Fibroblast of skin of left quadriceps (primary cell): ENCODE measurements at places on chromosomes 11 and 22.
A peak's percentile ranks its signal among the peaks of the same experiment; 100 is the strongest.

DNA sequence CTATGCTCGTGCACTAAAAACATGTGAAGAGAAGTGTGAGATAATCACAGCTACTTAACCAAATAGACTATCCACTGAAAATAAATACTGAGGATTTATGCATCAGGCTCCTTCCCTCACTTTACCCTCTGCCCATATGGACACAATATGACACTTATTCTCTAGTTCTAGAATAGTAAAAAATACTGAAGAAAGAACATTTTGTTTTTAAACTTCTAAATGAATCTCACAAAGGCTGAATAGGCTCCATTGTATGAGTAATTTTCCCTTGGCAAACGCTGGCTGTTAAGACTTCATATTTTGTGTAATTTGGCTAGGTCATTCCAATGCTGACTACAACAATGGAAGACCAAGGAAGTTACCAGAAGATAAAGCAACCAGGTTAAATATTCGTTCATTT, 9.9 kb downstream of the HPS5 start:
- no peak for DNase-seq

- no peak for DNase-seq
These were observed 160.0 kb downstream of the ST3GAL4 start for GRCh38 chr11:126515501-126515900.

- DNase-seq: no peak
These were observed 26.9 kb upstream of the ANO5 start for GRCh38 chr11:22165759-22166513.

DNA sequence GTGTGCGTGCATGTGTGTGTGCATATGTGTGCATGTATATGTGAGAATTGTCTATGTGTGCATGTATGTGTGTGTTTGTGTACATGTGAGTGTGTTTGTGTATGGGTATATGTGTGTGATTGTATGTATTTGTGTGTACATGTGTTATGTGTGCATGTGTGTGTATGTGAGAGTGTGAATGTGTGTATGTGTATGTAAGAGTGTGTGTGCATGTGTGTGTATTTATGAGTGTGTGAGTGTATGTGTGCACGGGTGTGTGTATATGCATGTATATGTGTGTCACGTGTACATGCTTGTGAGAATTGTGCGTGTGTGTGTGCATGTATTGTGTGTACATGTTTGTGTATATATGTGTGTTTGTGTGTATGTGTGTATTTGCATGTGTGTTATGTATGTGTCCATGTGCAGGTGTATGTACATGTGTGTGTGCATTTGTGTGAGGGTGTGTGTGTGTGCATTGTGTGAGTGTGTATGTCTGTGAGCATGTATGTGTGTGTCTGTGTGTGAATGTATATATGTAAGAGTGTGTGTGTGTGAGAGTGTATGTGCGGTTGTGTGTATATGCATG, 16.0 kb downstream of the MB start:
- no peak for DNase-seq

GRCh38 chr11:70762810-70763209, 364.5 kb downstream of the CTTN start:
- no peak for DNase-seq

- no peak for DNase-seq
These were observed 2.2 kb downstream of the PHLDB1 start for GRCh38 chr11:118609380-118610224.

DNA sequence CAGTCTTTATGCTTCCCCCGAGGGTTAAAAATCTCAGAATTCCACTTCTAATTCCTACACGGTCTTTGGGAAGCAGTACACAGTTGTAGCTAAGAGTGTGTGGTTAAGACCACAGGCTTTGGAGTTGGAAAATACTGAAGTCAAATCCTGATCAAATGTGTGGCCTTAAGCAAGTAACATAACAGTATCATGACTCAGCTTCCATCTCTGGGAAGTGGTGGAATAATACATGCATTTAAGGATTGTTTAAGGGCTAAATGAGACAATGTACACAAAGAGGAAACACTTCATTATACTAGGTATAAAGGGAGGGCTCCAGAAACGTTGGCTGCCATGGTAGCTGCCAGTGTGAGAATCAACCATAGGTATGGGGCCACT, 71.5 kb downstream of the FAT3 start:
- DNase-seq: peak; percentile 73

- no peak for DNase-seq
These were observed 379.8 kb downstream of the BRD1 start for GRCh38 chr22:49447837-49448236.

- no peak for DNase-seq
These were observed 898 bp downstream of the ZNF215 start for GRCh38 chr11:6927030-6927617.

DNA sequence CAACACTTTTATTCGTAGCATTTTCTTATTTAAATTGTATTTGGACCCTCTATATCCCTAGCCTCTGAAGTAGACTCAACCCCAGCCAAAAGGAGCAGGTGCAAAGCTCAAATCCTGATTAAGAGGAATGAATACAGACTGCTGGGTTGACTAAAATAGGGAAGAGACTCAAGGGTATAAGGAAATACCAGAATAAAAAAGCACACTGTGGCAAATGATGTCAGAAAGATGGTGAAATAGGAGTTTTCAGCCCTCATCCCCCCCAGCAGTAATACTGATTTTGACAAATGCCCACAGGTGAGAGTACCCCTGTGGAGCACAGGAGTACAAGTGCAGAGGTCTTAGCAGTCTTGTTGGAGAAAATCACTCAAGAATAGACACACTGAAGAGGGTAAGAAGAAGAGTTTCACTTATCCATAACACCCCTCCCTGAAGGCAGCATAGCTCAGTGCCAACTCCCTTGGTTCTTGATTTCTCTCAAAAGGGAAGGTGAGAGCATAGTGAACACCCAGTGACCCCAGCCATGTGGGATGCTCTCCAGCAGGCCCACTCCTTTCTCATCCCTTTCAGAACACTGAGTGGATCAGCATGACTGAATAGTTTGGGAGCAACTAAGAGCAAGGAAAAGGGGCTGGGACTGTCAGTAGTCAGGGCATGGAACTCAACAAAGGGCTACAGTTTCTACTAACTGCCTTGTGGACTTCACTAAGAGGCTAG, 71.7 kb downstream of the TBC1D22A start:
- no peak for DNase-seq

DNA sequence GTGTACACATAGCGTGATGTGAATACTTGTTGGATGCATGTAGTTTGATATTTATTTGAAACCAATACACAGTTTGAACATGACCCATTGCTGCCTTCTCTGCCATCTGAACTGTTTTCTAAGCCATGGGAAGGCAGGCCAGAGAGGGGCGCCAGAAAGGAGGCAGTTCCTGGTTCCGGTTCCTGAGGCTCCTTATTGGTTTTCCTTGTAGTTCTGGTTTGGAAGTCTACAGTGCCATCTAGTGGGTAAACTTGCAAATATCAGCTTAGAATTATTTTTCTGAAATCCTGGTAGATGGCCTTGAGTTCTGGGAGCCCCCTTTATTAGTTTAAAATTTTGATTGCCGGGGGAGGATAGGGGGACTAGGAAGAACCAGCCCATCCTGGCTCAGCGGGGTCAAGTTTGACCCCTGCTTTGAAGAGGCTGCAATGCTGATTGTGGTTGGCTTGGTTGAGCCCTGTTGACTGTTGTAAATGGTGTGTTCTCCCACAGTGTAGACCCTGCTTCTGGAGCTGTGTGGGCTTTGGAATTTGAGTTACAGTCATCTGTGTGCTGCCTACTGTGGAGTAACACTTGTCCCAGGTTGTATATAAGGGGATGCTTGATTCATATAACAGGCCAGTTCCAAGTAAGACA, 48.4 kb downstream of the GRAMD1B start:
- peak; percentile 68 for DNase-seq

- DNase-seq: peak; percentile 24
These were observed 811.1 kb upstream of the RAG2 start for GRCh38 chr11:37409124-37409523.

DNA sequence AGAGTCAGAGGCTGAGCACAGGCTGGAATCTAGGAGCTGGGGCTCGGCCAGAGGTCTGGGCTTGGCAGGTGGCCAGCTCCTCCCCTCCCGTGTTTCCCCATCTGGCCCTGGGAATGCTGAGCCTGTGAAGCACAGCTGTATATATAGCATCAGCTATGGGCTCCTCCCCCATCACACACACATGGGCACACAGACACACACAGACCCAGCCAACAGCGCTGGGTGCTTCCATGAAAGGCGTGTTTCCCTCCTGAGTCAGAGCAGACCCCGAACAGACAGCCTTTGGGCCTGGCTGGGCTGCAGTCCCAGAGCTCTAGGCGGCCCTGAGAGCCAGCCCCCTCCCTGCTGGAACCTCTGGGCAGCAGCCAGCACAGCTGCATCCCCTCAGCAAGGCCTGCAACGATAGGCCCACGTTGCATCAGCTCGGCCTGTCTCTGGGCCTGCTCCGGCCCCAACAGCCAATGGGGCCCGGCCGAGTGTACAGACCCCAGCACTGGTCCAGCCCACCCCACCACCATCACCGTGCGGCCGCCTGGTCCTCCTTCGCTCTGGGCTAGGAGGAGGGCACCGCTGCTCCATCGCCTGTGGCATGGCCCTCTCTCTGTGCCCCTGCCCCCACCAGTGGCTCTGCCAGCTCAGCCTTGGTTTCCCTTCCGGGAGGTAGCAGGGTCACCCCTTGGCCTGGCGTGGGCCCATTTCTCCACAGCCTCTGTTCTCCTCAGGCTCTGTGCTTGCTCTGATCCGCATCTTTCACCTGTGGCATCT, 7.6 kb upstream of the SERPINH1 start:
- DNase-seq: peak; percentile 100

DNA sequence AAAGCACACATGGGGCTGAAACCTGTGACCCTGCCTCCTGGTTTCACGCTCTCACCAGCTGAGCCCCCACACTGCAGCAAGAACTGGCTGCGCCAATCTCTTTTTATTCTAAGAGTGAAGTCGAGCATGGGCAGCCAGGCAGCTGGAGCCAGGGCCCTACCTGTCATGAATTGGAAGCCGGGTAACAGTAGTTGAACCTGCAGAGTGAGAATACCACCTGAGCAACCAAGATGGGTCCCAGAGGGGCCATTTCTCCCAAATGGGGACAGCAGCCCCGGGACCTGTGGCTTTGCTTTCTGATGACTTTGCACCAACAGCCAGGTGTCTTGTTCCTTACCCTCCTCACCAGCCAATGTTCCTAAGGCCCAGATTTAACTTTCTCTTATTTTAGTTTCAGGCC, 178.9 kb downstream of the GRIK4 start:
- DNase-seq: no peak

DNA sequence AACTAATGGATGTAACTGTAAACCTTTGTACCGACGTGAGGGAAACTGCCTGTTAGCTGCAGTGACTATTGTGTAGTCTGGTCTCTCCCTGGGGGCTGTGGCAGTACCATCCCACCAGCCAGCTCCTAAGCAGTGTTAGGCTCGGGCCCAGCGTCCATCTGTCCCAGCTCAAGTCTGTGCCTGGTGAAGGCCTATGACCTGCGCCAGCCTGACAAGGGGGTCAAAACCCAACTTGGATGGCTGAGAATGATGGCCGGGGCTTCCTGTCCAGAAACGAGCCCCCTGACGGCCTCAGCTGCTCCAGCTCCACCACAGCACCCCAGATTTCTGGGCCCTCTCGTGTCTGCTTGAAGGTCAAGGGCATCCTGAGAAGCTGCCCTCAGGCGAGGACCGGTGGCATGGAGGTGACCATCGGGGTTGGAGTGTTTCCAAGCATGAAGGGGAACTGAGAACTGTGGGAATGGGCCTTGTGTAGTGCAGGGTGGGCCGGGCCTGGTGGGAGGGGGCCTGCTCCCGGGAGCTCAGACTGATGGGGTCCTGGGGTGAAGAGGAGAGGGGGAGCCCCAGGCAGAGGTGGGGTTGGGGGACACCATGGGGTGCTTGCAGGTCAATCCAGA, 14.3 kb upstream of the SPI1 start:
- DNase-seq: no peak

DNA sequence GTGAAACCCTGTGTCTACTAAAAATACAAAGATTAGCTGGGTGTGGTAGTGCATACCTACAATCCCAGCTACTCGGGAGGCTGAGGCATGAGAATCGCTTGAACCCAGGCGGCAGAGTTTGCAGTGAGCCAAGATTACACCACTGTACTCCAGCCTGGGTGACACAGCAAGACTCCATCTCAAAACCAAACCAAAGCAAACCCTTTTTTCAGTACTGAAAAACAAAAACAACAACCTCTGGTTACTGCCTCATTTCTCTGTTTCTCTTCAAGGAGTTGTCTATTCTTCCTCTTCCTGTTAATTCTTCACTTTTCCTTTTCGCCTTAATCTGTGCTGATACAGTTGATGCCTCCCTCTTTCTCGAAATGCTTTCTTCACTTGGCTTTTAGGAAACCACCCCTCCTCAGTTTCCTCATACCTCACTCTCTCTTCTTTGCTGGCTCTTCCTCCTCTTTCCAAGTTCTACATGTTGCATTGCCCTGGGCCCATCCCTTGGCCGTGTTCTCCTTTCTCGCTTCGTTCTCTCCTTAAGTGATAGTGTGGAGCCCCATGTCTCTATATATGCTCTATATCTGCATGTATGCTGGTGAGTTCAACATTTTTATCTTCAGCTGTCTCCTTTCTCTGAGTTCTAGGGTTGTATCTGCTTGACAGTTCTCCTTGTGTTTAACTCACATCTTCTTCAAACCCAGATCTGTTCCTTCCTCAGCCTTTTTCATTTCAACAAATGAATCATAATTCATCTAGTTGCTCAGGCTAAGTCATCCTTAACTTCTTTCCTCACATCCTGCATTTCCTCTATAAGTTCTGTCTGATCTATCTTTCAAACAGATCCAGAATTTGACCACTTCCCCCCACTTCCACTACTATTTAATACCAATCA, 37.1 kb downstream of the NUCB2 start:
- DNase-seq: no peak

DNA sequence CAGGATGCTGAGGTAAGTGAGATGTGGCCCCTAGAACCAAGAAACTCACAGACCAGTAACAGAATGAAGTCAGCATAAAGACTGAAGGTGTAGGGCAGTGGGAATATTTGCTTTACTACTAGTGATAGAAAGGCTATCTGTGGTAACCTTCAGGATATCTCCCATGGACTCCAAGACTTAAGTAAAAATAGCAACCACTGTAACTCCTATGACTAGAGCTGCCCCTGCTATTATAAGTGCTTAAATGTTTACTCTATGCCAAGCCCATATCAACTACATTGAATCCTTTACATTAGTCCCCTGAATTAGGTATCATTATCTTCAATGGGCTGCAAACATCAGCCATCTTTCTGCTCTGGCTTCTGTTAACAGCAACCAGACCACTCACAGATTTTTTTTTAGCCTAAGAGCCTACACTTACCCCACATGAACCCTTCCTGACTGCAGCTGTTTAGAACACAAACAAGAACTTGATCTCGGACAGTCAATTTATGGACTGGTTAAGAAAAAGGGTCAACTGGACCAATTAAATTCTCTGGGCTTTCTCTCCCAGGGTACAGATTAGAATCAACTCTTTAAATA, 335.1 kb upstream of the API5 start:
- no peak for DNase-seq
